ENCODE measurements at places on chromosomes 11 and 22.
A peak's percentile ranks its signal among the peaks of the same experiment; 100 is the strongest.

GRCh38 chr11:95247127-95247684, 16.2 kb upstream of the SESN3 start:
- no peak for DNase-seq

GRCh38 chr11:131888230-131888855, 517.9 kb downstream of the NTM start:
- DNase-seq: no peak

DNA sequence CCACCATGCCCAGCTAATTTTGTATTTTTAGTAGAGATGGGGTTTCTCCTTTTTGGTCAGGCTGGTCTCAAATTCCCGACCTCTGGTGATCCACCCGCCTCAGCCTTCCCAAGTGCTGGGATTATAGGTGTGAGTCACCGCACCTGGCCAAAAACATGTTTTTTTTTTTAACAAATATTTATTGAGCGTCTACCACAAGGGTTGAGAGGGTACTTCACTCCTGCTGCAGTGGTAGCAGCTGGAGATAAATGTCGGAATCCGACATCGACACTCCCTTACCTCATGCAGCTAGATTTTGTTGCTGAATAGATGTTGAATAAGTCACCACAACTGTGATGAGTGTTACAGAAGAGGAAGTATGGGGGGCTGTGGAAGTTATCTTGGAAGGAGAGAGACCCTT, 971 bp downstream of the DNAJB13 start:
- no peak for DNase-seq

DNA sequence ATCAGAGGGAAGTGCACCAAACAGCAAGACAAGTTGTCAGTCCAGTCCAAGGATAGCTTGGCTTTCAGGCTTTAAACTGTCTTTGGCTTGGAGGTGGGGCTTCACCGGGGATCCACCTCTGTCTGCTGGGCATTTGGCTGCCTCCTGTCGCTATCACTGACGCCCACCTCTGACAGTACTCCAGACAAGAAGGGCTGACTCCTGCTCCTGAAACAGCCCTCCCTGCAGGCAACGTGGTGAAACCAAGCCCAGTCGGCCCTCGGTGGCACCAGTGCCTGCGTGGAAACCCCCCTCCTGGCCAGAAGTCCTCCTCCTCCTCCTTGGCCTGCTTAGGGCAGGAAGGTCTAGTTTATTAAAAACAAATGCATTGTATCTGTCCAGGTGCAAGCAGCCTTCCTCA, 16.9 kb downstream of the DHCR7 start:
- no peak for DNase-seq

GRCh38 chr22:16915701-16916100, 90.5 kb upstream of the XKR3 start:
- peak; percentile 19 for DNase-seq

DNA sequence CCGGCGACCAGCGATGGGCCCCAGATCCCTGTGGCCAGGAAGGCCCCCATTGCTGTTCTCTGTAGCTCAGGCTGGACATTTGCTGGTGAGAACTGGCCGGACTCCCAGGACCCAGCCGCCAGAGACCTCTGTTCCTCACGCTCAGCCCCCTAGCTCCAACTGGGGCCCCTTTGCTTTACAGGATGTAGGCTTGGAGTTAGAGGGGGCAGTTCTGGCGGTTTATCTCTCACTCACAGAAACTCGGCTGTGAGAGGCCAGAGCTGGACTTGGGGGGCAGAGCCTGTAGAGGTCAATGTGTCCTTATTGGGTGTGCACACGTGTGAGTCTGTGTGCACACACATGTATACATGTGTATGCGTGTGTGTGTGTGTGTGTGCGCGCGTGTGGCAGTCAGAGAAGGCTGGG, 502 bp downstream of the SMIM38 start:
- DNase-seq: no peak

Measured in DND-41 (cell line).